ENCODE measurements at places on chromosomes 3 and 15.

DNA sequence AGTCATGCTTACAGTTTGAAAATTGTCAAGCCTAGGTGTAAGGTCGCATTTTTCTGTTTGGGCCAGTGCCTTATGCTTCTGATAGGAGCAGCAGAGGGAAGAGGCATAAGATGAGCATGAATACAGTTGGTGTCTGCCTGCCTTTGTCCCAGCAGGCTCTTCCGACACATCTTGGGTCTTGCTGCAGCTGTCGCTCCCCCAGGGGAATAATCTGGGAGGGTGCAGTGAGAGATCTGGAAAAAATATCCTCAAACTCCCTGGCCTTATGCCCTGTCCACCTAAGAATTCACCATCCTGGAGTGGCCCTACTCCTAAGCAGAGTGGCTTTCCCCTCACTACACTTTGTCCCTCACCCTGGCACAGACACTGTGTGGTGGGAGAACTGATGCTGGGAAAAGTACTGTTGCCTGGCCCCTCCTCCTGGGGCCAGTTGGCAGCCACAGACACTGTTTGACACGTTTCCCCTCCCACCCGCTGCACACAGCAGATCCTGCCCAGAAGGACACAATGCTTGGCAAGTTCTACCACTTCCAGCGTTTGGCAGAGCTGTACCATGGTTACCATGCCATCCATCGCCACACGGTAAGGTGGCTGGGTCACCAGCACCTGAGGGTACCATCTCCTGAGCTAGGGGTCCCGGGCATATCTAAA is 21.1 kb upstream of the RHO start:
- DNase-seq: no peak

DNA sequence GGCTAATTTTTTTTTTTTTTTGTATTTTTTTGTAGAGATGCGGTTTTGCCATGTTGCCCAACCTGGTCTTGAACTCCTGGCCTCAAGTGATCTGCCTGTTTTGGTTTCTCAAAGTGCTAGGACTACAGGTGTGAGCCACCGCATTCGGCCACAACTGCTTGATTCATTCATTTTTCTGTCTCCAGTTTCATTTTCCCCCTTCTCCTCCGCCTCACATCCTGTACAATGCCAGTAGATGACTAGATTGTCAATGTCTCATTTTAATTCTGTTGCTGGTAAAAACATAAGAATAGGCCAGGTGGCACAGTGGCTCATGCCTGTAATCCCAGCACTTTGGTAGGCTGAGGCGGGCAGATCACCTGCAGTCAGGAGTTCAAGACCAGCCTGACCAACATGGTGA is 12.0 kb upstream of the ZNF592 start:
- DNase-seq: no peak

GRCh38 chr3:32698506-32698905 is 13.5 kb downstream of the CNOT10 start:
- no peak for DNase-seq

- DNase-seq: no peak
Observed at GRCh38 chr15:81785181-81785580, 260.6 kb downstream of the MEX3B start.

- no peak for DNase-seq
Observed at GRCh38 chr15:55197719-55198118, 978 bp upstream of the RSL24D1 start.

Data from ureter (tissue), 1 donor.